ENCODE measurements at places on chromosomes 11 and 22.

- no peak for DNase-seq
These were observed 89.8 kb upstream of the ZC3H12C start for GRCh38 chr11:110003426-110003825.

- DNase-seq, result no peak
These were observed 519 bp upstream of the PDE3B start for GRCh38 chr11:14642873-14643696.

- DNase-seq, result no peak
These were observed 58.1 kb upstream of the BARX2 start for GRCh38 chr11:129317571-129317970.

DNA sequence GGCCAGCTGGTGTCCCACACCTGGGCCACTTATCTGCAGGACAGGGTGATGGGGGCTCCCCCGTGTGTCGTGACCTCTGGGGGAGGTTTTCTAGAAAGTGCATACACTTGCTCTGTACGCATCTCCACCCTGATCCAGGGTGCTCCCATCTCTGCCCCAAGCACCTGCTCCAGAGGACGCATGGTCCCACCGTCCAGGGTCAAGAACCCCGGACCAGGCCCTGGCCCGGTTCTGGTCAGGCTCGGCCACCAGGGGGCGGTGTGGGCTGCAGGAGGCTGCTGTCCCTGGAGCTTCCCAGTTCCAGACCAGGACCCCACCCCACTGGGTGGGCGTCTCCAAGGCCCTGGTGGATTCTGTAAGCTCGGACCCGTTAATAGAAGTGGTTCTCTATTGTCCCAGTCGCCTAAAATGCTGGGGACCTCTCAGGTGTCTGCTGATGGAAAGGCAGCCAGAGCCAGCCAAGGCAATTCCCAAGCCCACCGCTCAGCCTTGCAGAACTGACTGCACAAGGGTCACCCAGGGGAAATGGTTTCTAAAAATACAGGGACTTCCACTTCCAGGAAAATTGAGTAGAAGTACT is 34.7 kb upstream of the SEPTIN5 start:
- peak; percentile 62 for DNase-seq

DNA sequence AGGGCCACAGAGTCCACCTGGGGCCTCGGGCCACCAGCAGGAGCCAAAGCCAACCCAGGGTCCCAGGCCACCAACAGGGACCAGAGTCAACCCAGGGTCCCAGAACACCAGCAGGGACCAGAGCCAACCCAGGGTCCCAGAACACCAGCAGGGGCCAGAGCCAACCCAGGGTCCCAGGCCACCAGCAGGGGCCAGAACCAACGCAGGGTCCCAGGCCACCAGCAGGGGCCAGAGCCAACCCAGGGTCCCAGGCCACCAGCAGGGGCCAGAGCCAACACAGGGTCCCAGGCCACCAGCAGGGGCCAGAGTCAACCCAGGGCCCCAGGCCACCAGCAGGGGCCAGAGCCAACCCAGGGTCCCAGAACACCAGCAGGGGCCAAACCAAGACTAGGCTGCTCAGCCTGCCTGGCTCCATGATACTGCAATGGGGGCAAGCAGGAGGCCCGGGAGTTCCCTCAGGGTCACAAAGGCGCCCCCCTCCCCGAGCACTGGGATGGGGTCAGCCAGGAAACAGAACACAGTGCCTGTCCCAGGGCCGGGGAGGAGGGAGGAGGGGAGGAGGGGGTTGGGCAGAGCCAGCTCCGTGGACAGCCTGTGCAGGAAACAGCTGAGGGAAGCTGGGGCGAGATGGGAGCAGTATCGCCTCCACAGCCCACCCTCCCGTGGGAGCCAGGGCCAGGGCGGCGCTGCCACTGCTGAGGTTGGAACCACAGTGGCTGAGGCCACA is 62.0 kb upstream of the PRR5 start:
- DNase-seq, result no peak

- peak; percentile 35 for DNase-seq
These were observed 600 bp downstream of the FCHSD2 start for GRCh38 chr11:73141309-73142127.

DNA sequence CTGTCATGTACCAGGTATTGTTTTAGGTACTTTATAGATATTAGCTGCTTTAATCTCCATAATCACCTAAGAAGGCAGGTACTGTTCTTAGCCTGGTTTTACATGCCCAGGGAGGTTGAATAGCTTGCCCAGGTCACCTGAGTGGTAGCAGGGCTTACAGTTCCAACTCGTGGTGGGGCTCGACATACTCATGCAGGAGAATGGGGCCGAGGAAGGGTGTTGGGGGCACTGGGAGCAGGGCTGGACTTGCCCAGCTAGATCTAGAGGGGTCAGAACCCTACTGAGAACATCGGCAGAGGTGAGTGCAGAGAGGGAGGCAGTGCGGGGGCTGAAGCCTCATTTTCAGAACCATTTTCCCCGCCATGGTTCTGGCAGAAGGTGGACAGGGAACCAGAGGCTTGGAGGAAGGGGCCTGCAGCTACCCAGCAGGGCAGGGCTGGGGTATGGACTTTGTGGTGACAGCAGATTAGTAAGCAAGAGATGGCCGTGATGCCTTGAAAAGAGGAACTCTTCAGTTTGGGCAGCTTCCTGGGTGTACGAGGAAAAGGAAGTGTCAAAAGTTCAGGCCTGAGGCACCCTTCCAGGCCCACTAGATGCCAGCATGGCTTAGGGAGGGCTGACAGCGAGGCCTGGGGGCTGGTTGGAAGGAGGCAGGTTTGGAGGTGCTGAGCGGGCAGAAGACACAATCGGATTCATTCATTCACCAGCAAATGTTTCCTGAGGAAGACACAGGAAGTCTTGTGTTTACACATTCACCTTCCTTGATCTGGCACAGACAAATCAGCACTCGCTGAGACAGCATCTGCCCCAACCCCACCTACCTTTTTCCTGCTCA is 54.7 kb upstream of the LYVE1 start:
- no peak for DNase-seq

DNA sequence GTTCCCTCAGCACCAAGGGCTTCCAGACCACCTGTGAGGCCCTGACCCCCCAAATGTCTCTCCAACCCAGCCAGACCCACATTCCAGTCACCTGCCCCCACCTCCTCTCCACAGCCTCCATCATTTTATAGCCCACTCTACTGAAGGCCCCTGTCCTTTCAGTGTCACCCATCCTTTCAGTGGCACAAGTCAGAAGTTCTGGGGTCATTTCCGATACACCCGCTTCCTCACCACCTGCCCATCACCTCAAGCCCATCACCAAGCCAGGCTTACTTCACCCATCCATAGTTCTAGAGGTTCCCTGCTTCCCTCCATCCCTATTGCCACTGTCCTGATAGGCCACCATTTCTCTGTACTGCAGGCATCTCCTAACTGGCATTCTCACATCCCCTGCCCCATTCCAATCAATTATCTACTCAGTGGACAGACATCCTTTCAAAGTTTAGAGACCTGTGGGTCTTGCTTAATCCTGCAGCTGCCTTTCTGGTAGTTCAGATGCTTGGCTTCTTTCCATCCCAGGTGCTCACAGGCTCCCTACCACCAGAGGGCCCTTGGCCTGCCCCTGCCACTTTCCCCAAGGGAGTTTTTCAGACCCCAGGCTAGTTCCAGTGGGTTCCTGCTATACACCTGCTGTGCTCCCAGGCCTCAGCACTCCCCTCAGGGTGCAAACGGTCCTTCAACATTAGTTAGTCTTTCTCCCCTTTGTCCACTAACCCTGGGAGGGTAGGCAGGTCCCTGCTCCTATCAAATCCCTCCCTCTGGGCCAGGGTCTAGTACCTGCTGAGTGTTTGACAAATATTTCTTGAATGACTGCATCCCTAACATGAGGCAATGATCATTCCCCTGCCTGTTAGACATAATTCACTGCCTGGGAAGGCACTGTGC is 7.6 kb downstream of the KCNQ1OT1 start:
- DNase-seq, result peak; percentile 6

DNA sequence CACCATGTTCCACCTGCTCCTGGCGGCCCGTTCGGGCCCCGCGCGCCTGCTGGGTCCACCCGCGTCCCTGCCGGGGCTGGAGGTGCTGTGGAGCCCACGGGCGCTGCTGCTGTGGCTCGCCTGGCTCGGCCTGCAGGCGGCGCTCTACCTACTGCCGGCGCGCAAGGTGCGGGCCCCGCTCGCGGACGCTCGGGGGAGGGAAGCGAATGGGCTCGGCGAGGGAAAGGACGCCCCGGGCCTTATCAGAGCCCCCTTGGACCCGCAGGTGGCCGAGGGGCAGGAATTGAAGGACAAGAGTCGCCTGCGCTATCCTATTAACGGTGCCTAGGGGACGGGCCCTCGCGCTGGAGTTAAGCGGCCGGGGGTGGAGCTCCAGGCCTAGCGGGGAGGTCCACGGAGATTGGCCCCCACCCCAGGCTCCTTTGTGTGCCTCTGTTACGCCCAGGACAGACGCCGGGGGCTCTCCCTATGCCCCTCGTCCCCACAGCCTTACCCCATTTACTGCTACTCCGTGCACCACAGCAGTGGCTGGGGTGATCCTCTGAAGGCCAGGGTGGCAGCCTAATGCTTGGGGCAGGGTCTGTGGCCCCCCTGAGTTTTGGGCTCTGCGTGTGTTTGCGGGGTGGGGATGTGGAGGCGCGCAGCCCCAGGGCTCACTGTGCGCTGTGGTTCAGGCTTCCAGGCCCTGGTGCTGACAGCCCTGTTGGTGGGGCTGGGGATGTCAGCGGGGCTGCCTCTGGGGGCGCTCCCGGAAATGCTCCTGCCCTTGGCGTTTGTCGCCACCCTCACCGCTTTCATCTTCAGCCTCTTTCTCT is 1.1 kb downstream of the TM7SF2 start:
- peak; percentile 85 for DNase-seq

DNA sequence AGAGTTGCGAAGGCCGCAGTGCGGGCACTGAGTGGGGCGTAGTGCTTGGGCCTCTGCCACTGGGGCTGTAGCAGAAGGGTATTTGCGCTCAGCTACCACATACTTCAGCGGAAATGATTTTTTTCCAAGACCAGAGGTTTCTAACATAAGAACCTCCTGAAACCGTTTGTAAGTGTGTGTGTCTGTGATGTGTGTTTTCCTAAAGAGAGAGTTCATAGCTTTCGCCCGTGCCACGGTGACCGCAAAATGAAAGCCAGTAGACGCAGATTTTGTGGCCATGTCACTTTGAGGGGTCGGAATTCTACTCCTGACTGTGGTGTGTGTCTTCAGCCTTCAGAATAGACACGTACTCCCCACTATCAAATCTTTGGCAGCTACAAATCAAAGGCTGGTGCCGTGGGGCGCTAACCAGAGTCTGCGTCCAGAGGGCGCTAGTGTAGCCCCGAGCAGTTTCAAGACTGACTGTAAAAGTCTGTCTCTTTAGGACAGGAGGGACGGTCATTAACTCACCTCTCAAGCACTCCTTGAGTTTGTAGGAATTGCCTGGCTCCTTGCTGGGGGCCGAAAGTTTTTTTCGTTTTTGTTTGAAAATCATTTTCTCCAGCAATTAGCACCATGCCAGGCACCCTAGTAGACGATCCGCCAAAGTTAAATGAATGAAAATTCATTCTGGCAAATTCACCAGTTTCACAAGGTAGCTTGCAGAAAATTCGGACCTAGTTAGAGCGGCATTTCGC is 2.5 kb upstream of the CALCA start:
- DNase-seq, result peak; percentile 63

DNA sequence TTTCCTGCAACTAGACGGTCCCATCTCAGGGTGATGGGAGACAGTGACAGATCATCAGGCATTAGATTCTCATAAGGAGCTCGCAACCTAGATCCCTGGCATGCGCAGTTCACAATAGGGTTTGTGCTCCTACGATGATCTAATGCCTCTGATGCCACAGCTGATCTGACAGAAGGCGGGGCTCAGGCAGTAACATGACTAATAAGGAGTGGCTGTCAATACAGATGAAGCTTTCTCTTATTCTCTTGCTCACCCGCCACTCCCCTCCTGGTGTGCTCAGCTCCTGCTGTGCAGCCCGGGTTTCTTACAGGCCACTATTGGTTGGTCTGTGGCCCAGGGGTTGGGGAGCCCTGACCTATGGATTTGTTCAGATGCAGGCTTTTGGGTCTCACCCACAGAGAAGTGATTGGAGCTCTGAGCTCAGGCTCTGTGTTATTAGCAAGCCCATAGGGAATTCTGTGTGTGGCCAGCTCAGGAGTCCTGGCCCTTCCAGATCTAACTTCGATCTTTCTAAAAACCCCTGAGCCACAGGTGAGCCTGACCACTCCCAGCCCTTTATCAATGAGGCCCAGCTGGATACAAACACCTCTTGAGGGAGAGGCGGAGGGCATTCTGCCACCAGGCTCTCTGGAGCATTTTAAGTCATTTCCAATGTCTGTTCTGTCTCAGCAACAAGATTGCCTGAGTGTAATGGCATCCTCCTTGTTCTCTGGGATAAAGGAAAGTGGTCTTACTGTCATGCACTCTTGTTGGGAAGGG is 351.8 kb downstream of the BUD13 start:
- DNase-seq, result no peak

DNA sequence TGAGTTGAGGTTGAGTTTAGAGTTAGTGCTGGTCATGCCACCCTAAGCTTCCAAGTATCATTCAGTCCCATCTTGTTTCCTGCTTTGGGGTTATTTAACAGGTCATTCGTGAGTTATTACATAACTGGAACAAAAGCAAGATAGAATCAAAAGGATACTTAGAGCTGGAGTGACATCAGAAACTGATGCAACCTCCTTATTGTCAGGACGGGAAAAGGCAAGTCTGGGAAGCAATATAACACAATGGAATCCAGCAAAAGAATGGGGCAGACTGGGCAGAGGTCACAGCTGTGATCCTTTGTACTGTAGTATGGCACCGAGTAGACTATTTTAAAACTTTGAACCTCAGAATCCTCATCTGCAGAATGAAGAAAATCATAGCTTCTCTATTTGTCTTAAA is 4.4 kb upstream of the PRSS23 start:
- no peak for DNase-seq

DNA sequence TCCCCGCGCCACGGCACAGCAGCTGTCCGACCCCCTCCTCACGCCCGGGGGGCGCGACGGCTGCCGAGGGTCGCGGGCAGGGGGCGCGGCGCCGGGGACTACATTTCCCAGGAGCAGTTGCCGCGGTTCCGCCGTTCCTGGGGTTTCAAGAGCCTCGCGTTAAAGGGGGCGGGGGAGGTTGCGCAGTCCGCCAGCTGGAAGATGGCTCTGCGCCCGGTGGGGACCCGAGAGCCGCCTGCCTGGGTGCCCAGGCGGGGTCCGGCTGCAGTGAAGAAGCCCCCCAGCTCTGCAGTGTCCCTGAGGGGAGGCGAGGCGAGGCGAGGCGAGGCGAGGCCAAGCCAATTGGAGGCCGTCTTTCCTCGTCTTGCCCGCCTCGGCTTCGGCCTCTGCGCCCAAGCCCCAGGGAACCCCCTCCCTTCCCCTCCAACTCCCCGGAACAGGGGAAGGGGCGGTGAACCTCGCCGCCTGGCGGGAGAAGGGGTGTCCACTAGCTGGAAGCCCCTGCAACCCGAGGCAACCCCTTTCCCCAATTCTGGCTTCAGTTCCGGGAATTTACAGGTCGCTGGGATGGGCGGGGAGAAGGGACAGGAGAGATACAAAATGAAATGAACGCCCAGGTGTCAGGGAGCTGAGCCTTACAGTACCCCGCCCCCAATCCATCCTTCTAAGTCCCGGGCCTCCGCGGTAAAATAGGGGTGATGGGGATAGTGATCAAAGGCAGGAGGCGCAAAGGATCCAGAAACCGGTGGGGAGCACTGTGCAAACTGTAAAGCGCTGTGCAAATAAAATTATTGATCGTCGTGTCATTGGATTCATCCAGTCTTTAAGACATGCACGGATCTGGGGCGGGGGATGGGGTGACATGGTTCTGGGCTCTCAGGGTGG is 5.2 kb upstream of the GCAT start:
- no peak for DNase-seq

GRCh38 chr11:13333456-13333957 is 55.9 kb downstream of the BMAL1 start:
- DNase-seq, result no peak
